Activated CD8-positive, alpha-beta T cell treated with anti-CD3 and anti-CD28 coated beads for 36 hours (primary cell): ENCODE measurements at places on chromosomes 3 and 15.
A peak's percentile ranks its signal among the peaks of the same experiment; 100 is the strongest.

DNA sequence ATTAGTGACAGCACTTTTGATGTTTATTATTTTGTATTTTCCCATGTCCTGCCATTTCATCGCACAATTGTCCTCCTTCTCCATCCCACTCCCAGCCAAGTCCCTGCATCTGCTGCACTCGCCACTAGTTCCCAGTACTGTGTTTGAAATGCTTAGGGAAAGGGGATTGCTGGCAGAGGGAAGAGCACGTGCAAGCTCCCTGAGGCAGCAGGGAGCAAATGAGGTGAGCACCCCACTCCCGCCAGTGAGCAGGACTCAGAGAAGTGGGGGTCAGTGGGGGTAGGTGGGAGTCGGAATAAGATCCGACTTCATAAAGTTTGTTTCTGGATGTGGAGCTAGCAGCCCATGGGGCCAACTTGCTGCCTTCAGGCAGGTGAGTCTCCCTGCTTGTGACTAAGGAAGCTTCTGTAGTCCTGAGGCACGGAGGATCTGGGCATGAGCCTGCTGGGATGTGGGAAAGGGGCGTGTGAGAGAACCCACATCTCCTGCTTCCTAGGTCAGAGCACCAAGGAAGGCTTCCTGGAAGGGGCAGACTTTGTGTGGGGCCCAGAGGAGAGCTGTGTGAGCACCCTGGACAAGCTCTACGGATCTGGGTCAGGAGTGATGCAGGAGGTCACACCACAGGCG lies 99.7 kb upstream of the TLE3 start:
- DNase-seq = no peak

- DNase-seq = no peak
Measured at GRCh38 chr3:178761024-178761423, 224.8 kb downstream of the KCNMB2 start.

- no peak for DNase-seq
Measured at GRCh38 chr3:115943579-115943978, 320.3 kb downstream of the GAP43 start.

GRCh38 chr15:31266712-31267111 lies 59.9 kb upstream of the KLF13 start:
- DNase-seq = no peak

DNA sequence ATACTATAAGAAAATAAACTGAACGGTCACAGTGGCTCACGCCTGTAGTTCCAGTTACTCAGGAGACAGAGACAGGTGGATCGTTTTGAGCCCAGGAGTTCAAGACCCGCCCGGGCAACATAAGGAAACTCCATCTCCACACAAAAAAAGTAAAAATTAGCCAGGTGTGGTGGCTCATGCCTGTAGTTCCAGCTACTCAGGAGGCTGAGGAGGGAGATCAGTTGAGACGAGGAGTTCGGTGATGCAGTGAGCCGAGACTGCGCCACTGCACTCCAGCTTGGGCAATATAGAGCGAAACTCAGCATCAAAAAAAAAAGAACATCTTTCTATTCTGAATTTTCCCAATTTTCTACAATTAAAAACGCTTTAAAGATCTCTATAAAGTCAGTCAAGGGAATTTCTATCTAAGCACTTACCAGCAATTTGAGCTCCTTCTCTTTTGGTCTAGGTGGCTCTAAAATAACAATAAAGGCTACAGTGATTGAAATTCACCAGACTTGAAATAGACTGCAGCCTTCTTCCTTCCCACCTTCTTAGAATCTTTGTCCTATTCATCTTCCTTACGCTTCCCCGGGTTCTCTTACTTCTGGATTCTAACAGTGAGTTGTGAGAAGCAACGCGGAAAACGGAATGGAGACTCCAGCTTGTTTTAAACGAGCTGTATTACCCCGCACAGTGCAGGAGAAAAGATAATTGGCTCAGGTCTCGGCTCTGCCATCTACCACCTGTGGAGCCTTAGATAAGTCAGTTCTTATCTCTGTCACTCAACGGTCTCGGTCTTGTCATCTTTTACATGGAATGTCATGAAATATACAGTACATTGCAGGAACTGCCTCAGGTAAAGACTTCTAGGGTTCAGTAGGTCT lies 812 bp upstream of the SEC62 start:
- DNase-seq = no peak

- no peak for DNase-seq
Measured at GRCh38 chr3:72836923-72837322, 11.3 kb downstream of the SHQ1 start.

DNA sequence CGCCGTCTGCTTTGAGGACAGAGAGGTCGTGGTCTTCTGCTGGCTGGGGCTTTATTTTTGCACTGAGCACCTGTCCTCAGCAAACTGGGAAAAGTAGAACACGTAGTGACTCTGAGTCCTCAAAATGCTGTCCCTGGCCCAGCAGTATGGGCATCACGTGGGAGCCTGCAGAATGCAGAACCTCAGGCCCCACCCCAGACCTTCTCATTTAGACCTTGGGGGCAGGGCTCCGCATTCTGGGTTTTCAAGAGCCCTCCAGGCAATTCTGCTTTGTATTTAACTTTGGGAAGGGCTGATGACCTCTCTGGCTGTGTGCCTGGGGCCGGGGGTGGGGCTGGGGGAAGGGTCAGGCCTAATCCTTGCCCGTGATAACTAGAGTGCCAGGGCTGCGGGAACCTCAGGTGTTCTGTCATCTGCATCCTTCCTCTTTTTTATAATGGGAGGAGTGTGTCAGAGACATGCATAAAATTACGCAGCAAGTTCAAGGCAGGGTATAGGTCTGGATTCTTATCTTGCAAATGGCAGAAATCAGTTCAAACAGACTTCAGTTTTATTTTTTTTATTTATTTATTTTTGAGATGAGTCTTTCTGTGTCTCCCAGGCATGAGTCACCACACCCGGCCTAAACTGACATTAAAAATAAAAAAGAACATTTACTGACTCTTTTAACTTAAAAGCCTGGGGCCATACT lies 11.1 kb downstream of the SLC6A6 start:
- DNase-seq = no peak

- DNase-seq = no peak
Measured at GRCh38 chr3:143496191-143496590, 352.1 kb downstream of the SLC9A9 start.

GRCh38 chr15:52052066-52052935 lies 33.3 kb downstream of the MAPK6 start:
- DNase-seq = no peak

DNA sequence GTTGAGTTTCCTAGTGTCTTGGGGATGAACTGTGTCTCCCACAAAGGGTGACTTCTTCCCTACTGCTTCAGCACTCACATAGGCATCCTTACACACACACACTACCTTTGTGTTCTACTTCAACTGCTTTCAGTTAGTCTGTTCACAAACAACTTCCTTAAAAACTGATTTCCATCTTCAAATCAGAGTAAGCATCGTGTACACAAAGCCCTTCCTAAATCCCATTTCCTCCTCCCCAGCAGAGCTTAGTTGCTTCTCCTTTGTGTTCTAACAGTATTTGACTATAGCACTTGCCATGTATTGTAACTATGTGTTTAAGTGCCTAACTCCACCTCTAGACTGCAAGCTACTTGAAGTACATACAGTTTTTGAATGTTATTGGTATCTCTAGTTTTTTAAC lies 71.7 kb downstream of the TNIK start:
- DNase-seq = no peak

DNA sequence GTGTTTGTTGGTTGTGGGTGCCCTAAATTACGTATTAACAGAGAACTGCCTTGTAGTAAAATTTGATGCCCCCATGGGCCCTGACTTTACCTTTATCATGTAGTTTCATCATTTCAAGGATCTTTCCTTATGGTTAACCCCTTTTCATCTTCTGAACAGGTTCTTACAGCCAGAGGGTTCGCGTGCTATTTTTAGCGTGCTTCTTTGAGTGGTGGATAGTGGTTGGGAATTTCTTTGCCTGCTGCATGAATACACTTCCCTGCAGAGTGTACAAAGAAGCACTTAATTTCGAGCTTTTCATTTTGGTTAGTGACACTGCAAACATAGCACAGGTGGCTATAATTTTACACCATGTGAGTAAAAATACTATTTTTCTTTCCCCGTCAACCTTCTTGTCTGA lies 231.8 kb downstream of the ROBO2 start:
- DNase-seq = no peak

DNA sequence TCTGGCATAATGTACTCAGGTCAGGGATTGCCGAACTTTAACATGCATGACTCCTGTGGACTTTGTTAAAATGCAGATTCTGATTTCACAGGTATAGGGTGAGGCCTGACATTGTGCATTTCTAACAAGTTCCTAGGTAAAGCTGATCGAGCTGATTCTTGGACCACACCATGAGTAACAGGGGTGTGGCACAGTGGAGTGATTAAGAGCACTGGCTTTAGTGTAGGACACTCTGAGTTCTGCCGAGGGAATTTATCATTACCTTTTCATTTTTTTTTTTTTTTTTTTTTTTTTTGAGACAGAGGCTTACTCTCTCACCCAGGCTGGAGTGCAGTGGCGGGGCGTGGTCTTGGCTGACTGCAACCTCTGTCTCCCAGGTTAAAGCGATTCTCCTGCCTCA lies 169.3 kb downstream of the ADAMTS9 start:
- no peak for DNase-seq

DNA sequence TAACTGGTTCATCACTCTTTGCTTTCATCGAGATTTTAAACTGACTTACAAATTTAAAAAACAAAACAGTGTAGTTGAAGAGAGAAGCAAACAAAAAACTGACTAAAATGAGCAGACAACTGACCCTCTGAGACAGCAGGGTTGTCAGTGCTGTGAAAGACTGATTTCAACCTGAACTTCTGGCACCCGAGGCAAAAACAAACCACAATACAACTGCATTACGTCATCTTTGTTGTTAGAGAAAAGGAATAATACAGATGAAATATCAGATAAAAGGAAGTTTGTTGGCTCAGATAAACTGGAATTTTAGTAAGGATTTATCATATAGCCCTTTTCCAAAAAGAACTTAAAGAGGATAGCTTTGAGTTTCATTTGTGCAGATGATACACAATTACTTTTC lies 51.1 kb downstream of the PARP15 start:
- DNase-seq = no peak

GRCh38 chr3:72309661-72310418 lies 524.9 kb upstream of the PROK2 start:
- no peak for DNase-seq

- DNase-seq = no peak
Measured at GRCh38 chr3:28615971-28616370, 267.3 kb upstream of the AZI2 start.

GRCh38 chr3:105613120-105613519 lies 246.4 kb downstream of the ALCAM start:
- DNase-seq = no peak

GRCh38 chr3:48247401-48247811 lies 6.5 kb downstream of the ZNF589 start:
- DNase-seq = peak; percentile 31

- DNase-seq = peak; percentile 12
Measured at GRCh38 chr3:119145500-119146167, at the start of gene TEX55. Gene TEX55 (plus strand): TSS chr3:119146165. CDS start chr3:119146190, 25 bp downstream.

- no peak for DNase-seq
Measured at GRCh38 chr3:37923569-37924040, 61.9 kb downstream of the CTDSPL start.

DNA sequence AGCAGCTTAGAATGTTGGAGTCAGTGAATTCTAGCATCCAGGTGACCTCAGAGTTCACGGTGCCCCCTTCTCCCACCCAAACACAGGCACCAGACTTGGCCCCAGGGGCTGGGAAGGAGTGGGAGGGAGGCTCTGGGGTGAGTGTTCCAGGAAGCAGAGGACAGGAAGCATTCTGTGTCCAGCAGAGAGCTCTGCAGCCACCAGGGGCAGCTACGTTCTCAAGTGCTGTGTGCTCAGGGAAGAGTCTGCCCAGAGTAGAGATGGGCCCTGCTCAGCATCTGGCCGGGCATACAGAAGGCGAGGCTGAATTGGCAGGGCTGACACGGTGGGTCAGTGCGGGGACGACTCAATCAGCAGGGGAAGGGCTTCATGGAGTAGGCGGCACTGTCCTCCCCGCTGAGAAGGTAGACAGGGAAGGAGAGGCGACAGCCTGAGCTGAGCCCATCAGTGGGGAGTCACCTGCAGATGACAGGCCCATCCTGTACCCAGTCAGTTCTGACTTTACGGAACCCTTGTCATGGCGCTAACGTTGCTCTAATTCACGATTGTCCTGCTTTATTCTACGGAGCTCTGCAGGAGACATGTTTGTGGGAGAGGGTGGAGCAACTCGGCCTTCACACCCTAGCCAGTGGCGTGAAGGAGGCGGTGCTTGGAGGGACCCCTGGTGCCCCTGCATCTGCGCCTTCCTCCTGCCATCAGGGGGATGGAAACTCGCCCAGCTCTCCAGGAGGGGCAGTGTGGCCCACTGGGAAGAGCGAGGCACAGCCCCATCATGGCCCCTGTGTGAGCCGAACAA lies 82.2 kb downstream of the C3orf70 start:
- no peak for DNase-seq

GRCh38 chr15:39213385-39213840 lies 367.5 kb upstream of the THBS1 start:
- no peak for DNase-seq

- DNase-seq = no peak
Measured at GRCh38 chr3:53680028-53680427, 166.2 kb downstream of the CHDH start.
